ENCODE measurements at places on chromosomes 12 and 14.

DNA sequence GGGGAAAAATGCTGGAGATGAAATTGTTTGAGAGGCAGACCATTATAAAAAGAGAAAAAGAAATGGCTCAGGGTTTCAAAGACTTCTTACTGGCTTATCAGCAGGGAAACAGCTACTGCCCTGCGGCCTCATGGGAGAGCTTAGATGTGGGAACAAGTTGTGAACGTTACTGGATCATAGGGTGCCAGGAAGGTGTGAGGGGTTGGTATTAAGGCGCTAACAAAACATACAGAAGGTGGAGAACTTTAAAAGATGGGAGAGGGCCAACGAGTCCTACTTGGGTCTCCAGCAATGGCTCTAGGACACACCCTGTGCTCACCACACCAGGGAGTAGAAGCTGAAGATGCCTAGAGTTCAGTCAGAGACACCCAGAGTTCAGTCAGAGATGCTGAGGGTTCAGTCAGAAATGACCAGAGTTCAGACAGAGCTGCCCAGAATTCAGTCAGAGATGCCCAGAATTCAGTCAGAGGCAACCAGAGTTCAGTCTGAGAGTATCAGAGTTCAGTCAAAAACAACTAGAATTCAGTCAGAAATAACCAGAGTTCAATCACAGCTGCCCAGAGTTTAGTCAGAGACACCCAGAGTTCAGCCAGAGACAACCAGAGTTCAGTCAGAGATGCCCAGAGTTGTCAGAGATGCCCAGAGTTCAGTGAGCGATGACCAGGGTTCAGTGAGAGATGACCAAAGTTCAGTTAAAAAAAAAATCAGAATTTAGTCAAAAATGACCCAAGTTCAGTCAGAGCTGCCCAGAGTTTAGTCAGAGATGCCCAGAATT, 1103.6 kb downstream of the BCL11B start:
- DNase-seq: no peak

DNA sequence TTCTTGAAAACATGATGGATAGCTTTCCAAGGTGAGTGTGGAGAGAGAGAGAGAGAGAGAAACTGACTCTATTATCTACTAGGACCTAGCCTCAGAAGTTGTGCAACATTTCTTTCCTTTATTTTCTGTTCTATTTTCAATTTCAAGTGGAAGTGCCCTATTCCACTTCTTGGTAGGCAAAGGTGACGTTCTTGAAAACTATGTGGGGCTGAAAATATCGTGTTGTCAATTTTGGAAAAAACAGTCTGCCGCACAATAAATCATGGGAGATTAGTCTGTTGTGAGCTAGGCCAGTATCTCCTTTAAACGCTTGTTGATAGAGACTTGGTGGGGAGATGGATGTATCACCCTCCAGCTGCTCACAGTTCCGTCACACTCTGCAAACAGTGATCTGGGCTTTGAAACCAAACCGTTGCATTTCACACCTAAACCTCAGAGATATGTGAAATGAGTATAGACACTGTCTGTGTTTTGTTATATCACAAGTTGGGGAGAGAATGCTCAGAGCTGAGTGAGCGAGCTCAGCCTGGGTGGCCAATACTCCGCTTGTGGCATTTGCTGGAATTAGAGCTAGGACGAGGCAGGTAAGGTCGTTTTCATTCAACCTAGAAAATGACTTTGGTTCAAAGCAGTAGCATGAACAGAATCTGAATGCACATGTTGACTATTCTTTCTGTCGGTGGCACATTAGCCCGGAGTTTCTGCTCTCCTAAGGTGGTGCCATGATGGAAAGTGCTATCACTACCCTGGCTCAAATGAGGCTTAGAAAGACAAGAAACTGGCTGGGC, 75.1 kb upstream of the ST8SIA1 start:
- DNase-seq: peak; percentile 36

GRCh38 chr14:92978229-92979021, 55.5 kb downstream of the CHGA start:
- DNase-seq: no peak

- no peak for DNase-seq
Observed at GRCh38 chr12:22231836-22232235, 102.7 kb downstream of the ST8SIA1 start.
